Activated gamma-delta T cell treated with anti-CD3 and anti-CD28 coated beads, Interleukin-2, amount 50 U/mL, for 16 hours (primary cell): ENCODE measurements at places on chromosomes 3 and 15.

- DNase-seq: no peak
Measured at GRCh38 chr15:44738340-44738984, 2.1 kb downstream of the TRIM69 start.

DNA sequence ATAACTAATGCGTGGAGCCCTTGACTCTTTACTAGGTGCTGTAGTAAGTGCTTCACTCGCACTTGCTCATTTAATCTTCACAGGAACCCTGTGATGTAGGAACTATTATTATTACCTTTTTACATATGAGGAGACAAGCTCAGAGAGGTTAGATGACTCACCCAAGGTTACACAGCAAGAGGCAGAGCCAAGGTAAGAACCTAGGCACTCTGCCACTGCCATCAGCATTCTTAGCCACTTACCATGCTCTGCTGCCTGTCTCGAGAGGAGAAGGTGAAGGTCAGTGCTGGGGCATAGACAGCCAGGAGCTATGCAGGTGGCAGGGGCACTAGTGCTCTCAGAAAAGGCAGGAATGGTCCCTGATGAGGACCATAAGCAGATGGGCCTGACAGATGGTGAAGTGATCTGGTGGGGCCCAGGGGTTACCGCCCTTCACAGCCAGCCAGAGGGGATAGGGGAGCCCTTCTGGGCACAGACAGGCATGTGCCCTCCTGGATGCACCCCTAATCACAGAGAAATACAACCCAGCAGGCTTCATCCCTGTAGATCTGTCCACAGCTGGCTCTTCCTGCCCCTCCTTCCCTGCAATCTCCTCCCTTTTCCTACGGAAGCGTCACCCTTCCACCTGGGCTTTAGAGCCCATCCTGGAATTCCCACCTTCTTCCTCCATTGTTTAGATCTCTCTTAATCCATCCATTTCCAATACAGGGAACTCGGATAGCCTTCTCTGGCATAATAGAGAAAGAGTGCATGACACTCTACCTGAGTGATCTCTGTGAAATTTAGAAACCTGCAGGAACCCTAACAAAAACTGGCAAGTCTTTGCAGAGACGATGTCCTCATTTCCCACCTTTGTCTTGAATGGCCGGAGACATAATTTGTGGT is 26.9 kb downstream of the ABTB1 start:
- DNase-seq: no peak

DNA sequence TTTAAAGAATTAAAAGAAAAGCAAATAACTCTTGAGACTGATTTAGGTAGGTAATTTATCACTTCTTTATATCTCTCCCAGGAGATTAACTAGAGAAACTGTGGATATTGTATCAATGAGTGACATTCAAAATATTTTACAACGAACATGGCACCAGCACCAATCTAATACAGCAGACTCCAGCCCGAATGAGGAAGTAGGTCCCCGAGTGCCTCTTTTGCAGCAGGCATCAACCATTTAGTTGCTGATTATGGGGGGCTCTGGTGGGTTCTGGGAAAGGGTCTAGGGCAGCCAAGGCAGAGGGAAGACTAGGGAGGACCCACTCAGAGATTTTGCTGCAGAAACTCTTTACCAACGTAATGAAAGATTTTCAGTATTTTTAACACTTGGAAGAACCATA is 31.7 kb upstream of the TTC14 start:
- no peak for DNase-seq

DNA sequence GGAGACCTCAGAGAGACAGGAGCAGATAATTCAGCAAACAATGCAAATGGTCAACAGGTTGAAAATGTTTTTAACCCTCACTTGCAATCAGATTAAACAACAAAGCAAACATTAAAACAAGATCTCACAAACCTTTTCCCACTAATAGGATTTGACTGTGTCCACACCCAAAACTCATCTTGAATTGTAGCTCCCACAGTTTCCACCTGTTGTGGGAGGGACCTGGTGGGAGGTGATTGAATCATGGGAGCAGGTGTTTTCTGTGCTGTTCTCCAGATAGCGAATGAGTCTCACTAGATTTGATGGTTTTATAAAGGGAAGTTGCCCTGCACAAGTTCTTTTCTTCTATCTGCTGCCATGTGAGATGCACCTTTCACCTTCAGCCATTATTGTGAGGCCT is 1.3 kb upstream of the LYSMD4 start:
- no peak for DNase-seq

DNA sequence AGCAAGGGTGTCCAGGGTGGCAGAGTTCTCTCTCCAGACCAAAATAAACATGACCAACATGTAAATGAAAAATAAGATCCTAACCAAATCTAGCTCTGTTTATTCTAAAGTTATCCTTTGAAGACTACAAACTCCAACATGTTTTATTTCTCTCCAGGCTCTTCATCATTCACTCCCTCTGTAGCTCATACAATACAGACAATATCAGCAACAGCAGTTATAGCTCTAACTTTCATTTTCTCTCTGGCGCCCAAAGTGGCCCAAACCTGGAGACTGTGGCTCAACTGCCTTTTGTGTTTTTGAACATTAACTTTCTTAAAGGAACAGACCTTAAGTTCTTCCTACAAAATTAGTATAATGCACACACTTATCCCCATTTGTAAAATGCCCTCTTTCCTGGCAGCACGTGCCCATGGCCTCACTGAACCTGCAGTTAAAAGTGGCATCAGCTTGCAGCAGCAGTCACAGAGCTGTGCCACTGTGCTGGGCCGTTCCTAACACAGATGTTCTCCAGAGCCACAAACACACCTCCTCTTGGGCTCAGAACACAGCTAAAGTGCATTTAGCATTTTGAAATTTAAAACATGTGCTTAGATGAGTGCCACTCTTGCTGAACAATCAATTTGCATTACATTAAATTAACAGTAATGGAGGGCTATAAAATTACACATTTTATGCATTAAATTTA is 91.9 kb downstream of the RORA start:
- no peak for DNase-seq

DNA sequence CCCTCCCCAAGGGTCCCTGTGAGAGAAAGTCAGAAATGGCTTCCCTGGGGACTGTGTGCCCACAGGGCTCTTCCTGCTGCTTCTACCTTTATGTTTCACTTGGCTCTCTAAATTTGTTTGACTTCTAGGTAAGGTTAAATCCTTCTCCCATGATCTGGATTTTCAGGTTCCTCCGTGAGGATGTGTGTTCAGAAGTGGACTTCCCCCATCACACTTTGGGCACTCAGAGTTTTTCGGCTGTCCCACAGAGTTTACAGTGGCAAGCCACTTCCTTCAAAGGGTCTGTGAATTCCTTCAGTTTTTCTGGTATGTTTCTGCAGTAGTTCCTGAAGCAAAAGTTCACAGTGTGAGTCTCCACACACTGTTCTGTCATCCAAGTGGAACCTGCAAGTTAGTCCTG is 30.9 kb upstream of the RARB start:
- DNase-seq: no peak

DNA sequence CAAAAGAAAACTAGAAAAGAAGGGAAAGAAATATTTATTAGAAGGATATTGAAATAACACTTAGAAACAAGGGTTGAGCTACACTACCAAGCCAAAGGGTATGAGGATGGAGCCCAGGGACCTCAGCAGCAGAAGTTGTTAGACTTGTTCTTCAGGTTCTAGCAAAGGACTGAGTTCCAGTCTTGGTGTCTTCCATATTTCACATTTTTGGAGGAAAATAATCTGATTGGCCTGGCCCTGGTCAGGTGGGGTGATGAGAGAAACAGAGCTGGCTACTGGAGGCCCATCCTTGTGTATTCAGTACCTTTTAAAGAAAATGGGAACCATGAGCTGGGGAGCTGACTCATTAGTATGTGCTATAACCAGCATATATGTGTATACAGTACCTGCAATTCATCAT is 28.2 kb downstream of the PPP4R2 start:
- no peak for DNase-seq

- no peak for DNase-seq
Measured at GRCh38 chr15:80834906-80835305, 55.7 kb downstream of the CEMIP start.

GRCh38 chr15:67652586-67652985 is 110.1 kb downstream of the MAP2K5 start:
- DNase-seq: no peak

DNA sequence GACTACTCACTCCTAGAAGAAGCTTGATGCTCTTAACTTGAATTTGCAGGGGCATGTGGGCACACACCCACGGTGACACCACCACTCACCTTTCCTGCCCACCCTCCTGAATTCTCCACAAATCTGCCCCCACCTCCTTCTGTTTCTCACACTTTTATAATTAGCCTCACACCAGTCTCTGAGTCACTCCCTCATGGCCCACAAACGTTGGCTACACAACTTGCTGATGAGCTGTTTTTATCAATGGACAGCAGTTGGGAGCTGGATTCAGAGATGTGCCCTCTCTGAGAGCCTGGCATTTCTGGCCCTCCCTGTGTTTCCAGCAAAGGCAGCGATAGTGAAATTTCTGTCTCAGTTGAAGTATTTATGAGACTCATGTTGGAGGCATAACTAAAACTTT is 1.3 kb downstream of the COLQ start:
- peak; percentile 25 for DNase-seq

DNA sequence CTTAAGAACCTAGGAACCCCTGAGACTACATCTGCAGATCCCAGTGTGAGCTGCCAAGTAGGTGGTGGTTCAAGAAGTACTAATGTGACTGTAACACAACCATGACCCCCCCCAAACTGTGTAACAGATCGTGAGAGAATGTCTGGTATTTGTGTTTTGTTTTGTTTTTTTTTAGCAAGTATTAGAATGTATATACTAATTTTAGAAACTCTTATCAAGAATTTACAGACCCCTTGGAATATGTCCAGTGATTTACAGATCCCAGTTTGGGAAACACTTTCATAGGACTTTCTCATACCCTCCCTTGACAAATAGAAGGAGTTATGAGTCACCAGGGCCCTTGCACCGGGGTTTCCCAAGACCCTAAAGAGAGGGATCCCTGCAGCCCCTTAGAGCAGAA is 79.8 kb downstream of the SEMA5B start:
- no peak for DNase-seq

- DNase-seq: no peak
Measured at GRCh38 chr3:111418391-111418790, 123.6 kb upstream of the CD96 start.

- DNase-seq: no peak
Measured at GRCh38 chr3:122003112-122003511, 18.9 kb downstream of the ILDR1 start.

GRCh38 chr15:66795851-66796250 is 93.8 kb downstream of the SMAD6 start:
- DNase-seq: no peak

GRCh38 chr15:85580879-85581278 is 200.5 kb downstream of the AKAP13 start:
- peak; percentile 43 for DNase-seq

- no peak for DNase-seq
Measured at GRCh38 chr3:196336319-196337145, 1.7 kb downstream of the TM4SF19 start.

GRCh38 chr3:137463131-137463530 is 301.0 kb upstream of the SOX14 start:
- DNase-seq: no peak

DNA sequence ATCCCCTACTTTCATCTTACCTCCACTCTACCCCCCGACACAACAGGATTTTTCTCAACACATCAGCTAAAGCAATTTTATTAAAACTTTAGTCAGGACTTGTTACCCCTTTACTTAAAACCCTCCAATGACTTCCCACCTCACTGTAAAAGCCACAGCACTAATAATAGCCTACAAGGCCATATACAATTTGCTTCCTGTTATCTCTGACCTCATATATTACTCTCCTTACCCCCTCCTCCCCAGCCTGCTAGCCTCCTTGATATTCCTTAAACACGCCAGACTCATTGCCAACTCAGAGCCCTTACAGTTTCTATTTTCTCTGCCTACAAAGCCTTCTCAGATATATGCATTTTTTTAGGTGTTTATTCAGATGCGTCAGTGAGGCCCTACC is 54.4 kb downstream of the DCUN1D1 start:
- DNase-seq: no peak

DNA sequence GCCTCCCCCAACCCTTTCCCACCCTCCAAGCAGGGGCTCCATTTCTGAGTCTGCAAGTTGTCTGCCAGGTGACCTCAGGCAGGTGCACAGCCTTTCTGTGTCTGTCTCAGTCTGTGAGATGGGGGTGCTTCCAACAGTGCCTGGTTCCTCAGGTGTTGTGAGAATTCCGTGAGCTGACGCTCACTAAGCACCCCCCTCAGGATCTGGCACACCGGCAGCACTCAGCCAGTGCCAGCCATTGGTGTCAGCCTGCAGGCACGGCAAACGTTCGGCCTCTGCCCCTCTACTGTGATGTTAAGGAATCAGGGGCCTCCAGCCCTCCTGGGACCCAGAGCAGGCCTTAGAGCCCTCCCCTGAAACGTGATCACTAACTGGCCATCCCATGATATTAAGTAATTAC is 2.4 kb downstream of the KLF15 start:
- DNase-seq: no peak

- DNase-seq: no peak
Measured at GRCh38 chr3:127751163-127751621, 71.1 kb downstream of the MGLL start.

DNA sequence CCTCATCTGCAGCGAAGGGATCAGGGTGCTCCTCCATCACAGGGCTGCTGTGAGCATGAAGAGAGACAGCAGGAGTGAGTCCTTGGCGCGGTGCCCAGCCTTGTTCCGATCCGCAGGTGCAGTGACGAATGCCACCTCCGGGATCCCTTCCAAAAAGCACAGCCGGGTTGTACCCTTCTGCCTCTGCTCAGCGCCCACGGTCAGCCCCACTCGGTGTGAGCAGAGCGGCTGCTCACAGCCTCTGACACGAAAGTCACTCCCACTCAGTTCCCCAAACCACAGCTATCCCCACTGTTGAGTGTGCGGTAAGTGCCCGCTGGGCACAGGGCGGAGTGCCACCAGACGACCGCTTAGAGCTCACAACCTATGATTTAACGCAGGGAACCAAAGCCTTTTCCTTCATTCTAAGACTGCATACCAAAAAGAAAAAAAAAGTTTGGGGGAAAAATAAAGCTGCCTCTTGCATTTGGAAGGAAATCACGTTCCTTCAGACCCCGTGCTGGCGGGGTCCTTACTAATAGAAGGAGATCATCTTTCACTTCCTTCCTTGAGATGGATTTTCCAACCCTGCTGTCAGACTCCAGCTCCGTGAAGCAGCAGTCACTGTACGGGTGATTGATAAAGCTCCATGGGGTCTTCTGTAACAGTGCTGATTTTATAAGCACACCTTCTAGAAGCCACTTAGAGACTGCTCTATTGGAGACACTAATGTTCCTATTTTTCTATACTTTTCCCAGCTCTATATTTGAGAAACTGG is 34.7 kb upstream of the TUBGCP5 start:
- DNase-seq: no peak

GRCh38 chr3:40901298-40901697 is 298.0 kb upstream of the CTNNB1 start:
- DNase-seq: no peak
